Inflammatory macrophage treated with lipopolysaccharide for 1 hour (primary cell): ENCODE measurements at places on chromosomes 5 and 9.

DNA sequence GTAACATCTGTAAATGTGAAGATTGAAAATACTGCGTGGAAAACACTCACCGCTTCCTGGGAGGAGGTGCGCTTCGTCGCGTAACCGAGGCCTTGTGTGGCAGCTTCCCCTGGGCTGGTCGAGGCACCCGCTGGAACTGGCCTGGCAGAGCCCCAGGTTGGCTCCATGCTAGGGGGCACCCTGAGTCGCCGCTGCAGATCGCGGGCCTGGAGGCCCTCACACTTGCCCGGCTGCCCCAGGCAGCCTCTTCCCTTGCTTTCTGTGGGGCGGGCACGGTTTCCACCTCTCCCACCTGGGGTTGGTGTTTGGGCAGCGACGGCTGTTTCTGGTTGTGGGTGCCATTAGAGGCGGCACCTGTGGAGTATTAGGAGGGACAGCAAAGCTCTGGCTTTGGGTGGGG lies 852 bp downstream of the ZNF354C start:
- no peak for DNase-seq

DNA sequence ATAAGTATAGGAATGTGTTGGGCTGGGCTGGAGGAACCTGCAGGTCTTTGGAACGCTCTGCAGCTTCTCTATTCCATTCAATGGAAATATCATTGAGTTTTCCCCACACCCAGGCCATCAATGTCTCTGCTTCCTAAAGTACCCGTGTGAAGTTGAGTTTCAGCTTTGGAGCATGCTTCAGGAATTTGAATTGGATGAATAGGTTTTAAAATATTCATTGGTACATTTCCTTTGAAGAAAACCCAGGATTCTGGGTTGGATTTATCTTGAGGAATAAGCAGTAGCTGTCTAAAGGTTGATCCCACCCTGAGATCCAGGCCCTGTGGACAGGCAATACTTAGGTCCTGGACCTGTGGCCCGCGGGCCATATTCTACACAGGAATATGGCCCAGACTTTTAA lies 37.3 kb downstream of the INSYN2B start:
- DNase-seq: no peak

DNA sequence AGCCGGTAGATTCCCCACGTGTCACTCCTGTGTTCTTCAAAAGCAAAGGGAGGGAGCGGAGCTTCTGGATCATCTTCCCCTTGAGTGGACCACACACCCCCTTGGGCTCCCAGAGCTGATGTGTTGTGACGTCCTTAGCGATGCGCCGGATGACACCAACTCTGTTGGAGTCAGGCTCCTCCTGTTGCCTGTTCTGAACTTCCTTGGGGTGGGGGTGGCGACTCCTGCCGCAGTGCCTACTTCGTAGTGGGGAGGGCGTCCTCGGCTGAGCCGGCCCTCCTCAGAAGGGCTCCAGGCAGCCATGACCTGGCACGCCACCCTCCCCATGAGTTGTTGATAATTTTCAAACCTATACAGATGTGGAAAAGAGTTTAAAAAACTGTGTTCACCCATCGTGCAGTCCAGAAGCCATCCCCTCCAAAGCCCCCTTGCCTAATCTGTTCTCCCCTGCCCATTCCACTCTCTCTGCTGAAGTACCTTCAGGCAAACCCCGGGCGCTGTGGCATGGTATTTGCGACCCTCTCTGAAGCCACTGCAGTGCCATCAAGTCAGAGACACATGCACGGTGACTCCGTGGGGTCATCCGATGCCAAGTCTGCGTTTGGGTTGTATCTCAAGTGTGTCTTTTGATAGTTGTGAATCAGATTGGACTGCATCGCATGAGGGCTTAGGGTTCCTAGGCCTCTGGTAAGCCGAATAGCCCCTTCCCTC lies 16.7 kb downstream of the EXOC3 start:
- DNase-seq: no peak

- no peak for DNase-seq
Measured at GRCh38 chr5:143678148-143678905, 133.6 kb upstream of the HMHB1 start.

GRCh38 chr9:136090056-136090735 lies 4.9 kb downstream of the NACC2 start:
- DNase-seq: no peak

DNA sequence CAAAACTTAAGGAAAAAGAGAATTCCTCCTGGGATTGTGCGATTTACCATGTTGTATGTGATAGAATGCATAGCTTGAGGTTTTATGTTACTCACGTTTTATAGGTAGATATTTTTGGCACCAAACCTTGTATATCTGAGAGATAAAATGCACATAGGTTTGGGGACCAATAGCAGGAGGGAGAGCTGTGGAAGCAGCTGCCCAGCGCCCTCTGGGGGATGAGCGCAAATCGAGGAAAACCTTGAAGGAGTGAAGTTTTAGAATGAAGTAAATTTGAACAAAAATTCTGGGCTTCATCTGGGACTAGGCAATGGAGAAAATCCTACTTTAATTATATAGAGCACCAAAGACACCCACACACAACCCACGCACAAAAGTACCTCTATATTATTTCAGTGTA lies 197.0 kb downstream of the ADCY2 start:
- no peak for DNase-seq

- DNase-seq: peak; percentile 83
Measured at GRCh38 chr9:124222918-124223720, 34.6 kb upstream of the NEK6 start.

DNA sequence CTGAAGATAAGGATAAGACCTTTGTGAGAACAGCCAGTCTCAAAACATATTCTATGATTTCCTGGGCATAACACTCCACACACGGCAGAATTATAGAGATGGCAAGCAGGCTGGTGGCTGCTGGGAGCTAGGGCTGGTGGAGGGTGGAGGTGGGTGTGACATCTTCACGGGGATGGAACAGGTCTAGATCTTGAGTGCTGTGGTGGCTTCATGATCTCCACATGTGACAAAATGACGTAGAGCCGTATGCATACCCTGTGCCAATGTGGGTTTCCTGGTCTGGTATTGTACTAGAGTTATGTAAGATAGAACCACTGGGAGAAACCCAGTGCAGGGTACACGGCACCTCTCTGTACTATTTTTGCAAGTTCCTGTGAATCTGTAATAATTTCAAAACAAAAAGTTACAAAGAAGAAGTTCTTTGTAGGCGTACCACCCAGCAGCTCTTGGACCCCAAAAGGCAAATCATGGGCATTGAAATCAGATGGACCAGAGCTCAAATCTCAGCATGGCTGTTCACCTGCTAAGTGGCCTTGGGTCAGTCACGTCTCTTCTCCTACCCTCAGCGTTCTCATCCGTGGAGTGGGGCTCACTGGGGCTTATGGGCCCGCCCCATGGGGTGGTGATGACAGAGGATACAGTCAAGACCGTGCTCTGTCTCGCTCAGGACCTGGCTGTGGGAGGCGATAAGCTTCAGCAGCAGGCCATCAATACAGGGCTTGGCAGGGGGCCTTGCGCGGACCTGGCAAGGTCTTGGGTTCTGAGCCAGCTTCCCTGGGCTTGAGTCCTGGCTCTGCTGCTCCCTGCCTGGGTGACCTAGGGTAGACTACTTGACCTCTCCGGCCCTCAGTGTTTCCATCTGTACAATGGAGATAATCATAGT lies 74.7 kb upstream of the UNC5A start:
- DNase-seq: no peak

GRCh38 chr5:76816110-76816831 lies 2.6 kb upstream of the F2RL1 start:
- DNase-seq: no peak

GRCh38 chr5:21452449-21452848 lies 1400.7 kb downstream of the CDH12 start:
- DNase-seq: no peak

DNA sequence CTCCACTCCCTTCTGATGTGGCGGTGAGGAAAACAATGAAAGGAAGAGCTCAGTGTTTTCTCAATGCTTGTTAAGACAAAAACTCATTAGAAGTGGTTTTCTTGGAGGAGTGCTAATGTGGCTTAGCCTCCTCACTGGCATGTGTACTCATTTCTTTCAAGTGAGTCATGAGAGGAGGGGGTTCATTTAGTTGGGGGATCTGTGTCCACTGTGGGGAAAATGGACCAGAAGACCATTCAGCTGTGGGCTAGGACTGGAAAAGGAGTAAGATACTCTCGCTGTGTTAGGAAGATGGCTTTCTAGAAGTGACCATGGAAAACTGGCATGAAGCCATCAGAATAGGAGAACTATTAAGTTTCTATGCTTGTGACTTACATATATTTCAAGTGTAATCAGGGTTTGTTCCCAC lies 23.5 kb downstream of the KLF9 start:
- no peak for DNase-seq

DNA sequence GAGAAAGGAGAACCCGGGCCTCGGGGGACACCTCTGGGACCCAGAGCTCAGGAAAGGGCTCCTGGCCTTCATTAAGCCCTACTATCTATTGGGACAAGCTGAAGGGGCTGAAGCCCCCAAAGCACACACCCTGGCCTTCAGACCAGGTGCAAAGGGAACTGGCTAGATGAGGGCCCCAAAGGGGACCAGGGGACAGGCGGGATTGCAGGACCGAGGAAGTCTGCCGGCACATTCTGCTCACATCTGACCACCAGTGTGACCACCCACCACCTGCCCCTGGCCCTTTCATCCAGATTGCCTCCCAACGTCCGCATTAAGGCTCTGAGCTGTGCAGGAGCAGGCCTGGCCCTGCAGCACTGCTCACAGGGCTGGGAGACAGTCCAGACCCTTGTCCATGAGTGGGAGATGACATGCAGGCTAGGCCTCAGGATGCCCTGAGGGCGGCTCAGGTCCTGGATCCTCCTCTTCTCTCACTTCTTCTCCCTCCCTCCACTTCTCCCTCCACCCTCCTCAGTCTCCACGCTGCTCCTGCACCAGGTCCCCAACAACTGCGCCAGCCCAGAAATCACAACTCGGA lies 19.2 kb downstream of the PSD2 start:
- DNase-seq: no peak

GRCh38 chr9:3929345-3930047 lies 370.4 kb downstream of the GLIS3 start:
- no peak for DNase-seq

DNA sequence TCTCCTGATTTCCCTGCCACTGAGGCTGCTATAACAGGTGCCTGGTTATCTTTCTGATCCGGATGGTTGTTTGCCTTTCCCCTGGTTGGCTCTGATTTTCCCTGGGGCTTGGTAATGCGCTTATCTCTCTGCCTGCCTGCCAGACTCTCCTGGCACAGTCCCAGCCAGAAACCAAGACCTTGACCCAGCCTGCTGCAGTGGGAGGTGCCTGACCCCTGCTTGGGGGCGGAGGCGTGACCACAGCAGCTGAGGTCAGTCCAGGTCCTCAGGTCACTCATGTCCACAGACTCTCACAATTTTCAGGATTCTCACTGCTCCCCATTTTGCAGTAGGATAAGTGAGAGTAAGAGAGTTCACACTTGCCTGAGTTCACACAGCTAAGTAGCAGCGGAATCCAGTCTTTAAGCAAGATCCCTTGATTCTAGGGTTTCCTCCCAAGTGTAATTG lies 24.4 kb upstream of the SYNPO start:
- no peak for DNase-seq

DNA sequence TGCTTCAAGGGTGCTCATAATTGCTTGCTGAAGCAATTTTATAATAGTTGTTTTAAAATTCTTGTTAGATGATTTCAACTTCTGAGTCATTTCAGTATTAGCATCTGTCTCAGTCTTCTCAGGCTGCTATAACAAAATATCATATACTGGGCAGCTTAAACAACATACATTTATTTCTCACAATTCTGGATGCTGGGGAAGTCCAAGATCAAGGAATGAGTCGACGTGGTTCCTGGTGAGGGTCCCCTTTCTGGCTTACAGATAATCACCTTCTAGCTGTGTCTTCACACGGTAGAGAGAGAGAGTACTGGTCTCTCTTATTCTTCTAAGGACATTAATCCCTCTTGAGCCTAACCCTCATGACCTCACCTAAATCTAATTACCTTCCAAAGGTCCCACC lies 160.4 kb downstream of the SIL1 start:
- no peak for DNase-seq

- no peak for DNase-seq
Measured at GRCh38 chr5:135242866-135243555, 156.0 kb downstream of the MACROH2A1 start.

GRCh38 chr9:73178044-73178443 lies 26.4 kb downstream of the ANXA1 start:
- no peak for DNase-seq

DNA sequence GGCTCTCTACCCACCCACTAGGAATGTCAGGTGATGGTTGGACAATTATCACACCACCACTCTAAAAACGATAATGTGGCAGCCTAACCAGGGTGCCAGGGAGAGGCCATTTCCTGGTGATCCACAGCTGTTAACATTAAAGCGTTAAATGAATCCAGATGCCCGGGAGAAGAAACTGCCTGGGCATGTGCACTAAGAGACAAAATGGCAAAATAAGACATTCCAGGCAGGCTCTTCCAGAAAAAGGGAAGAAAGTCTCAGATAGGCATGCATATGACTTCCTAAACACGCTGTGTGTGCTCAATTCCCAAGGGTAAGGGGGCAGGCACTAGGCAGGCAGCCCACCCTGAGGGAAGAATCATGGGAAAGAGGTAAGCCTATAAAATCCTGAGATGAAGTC lies 4.6 kb upstream of the TXN start:
- DNase-seq: no peak

GRCh38 chr5:174323878-174324281 lies 278.4 kb downstream of the NSG2 start:
- no peak for DNase-seq

DNA sequence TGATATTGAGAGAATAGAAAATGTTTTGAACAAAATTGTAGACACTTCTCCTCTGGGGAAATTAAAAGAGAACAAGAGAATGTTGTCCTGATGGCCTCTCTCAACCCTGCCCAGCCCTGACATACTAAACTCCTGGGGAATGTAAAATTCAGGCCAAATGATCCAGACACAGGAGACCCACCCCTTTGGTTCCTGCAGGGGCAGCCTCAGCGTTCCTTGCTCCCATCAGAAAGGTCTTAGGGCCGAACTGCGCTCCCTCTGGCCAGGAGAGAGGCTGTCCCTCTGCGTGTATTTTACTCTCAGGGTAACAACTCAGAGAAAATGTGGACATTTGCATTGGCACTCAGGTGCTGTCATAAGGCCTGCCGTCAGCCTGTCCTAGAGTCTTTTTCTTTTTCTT lies 616.3 kb upstream of the KLF4 start:
- DNase-seq: no peak

- DNase-seq: no peak
Measured at GRCh38 chr5:45402804-45403455, 293.2 kb downstream of the HCN1 start.

GRCh38 chr5:78213799-78214198 lies 80.7 kb downstream of the AP3B1 start:
- DNase-seq: no peak

DNA sequence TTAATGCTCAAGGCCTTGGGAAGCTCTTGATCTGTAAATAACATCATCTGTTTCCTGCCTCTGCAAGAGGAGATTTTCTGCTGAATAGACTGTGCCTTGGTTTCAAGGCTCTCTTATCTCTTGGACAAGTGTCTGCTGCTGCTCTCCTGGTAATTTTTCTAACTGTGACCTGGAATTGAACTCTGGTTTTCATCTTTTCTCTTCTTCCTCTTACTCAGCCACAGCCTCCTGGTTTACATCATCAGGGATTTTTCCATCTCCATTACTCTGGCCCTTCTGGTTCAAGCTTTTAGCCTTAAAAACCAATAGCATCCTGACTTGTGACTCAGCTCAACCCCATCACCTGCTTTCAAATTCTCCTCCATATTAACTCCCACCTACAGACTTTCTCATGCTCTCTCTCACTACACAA lies 49.6 kb upstream of the ITGA1 start:
- peak; percentile 4 for DNase-seq

GRCh38 chr5:170111088-170111785 lies 5.5 kb downstream of the FOXI1 start:
- no peak for DNase-seq
